ENCODE measurements at places on chromosomes 5 and 9.

DNA sequence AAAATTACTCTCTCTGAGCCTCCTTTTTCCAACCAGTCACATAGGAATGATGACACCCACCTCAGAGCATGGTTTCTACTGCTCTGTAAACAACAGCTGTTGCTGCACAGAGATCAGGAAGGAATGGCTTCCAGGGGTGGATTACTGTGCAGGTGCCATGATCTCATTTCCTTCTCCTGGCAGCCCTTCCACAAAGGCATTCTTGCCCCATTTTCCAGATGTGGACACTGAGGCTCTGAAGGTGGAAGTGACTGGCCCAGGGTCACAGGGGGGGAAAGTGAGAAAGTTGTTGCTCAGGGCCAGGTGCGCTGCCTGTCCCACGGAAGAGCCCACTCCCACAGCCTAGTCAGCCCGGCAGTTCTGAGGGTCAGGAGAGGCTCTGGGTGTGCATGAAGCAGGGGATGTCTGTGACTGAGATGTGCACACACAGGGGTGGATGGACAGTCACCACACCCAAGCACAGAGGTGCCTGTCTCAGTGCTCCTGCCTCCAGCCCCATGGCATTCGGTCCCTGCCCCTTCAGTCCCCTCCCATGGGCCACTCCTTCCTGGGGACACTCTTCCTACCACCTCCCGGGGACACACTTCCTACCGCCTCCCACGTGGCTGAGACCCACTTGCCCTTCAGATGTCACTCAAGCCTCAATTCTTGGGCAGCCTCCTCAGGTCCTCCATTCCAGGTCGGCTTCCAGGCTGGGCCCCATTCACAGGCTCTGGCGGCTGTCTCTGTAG lies 17.0 kb downstream of the FGFR4 start:
- DNase-seq: no peak

DNA sequence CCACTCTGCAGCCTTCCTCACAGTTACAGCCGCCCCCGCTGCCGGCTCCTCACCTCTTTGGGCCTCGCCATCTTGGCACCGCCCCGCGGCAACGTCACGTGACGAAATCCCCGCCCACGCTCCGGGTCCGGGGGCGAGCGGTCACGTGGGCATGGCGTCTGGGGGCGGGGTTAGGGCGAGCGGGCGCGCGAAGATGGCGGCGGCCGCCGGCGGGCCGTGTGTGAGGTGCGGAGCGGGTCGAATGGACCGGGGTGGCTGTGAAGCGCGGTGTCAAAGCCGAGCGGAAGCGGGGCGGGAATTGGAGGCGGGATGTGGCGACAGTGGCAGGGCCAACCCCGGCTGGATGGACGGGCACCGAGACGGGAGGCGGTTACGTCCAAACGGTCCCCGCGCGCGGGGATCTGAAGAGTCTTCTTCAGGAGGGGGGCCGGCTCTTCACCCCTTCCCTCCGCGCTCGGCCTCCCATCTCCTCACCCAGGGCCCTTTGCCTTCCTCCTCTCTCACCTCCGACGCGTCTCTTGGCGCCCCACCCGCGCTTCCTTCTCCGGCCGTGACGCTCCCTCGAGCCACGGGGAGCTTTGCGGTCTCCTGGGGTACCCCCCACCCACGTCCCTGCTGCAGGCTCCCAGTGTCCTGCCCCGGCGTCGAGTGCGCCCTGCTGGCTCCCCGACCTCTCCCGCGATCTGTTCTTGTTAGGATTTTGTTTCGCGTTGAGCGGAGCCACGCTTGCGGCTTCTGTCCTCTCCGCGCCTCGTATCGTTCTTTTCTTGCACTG lies at the start of the genes DOLK and NUP188:
TSS of gene DOLK (minus strand) at position 77 of the 775 bp plus-strand sequence. CDS start 300 bp downstream, outside the sequence.
TSS of gene NUP188 (plus strand) at position 173 of the 775 bp plus-strand sequence. CDS start at position 194, 21 bp downstream.
- DNase-seq: peak; percentile 100

DNA sequence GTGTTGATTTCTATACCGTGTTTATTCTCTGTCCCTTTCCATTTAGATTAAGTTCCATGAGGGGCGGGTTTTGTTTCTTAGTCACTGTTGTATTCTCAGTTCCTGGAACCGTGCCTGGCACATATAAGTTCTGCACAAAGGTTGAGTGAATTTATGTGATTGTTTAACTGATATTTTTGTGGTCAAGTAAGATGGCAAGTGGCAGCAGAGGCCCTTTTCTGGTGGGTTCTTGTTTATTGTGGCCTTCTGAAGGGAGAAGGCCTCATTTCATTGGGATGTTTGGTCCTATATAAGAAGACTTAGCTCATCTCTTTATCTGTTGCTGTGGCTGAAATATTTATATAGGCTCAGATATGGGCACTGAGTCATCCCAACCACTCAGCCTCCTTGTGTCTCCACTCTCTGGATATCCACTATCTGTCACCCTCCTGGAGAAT lies 262.5 kb downstream of the PSAT1 start:
- DNase-seq: no peak

DNA sequence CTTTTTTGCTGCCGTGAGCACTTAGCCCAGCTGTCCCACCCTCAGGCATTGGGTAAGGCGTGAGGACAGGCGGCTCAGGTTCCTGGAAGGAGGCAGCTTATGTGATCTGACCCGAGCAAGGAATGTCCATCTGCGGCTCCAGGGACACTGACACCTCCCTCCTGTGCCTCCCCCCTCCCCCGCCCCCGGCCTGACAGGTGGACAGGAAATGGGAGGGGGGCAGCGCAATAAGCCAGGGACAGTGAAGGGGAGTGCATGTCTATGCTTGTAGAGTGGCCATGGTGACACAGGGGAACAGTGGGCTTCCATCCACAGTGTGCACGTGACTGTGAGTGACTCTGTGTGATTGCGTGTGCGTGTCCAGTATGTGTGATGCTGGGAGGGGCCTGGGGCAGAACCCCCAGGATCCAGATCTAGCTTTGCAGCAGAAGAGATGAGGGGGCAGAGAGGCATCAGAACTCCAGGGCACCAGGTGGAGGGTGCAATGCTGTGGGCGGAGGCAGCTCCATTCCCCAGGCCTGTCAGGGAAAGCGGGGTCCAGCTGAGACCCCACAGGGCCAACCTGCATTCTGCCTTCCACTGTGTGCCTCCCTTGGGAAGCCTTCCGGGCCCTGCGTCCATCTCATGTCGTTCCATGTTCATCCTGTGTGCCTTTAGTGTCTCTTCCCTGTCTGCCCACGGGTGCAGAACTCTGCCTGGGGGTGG lies 30.5 kb downstream of the CNTFR start:
- DNase-seq: no peak

DNA sequence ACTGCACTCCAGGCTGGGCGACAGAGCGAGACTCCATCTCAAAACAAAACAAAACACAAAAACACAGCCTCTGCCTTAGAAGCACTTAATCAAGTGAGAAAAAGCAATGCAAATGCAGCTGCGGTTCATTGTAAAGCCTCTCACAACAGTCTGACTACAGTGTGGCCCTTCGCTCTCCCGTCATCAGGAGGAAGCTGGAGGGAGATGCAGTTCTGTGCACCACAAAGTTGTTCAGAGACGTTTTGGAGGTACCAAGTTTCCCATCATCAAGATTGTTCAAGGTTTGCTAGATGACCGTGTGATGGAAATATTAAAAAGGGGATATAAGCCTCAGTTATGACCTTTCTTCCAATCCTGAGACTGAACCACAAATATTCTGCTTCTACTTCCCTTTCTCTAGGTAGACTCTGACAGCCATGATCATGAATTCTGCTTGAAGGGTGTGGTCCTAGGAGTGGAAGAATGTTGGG lies 40.9 kb downstream of the SEC61B start:
- DNase-seq: no peak

GRCh38 chr5:175133185-175133584 lies 310.8 kb downstream of the DRD1 start:
- DNase-seq: no peak

- DNase-seq: no peak
Measured at GRCh38 chr9:27280860-27281259, 16.1 kb downstream of the EQTN start.

DNA sequence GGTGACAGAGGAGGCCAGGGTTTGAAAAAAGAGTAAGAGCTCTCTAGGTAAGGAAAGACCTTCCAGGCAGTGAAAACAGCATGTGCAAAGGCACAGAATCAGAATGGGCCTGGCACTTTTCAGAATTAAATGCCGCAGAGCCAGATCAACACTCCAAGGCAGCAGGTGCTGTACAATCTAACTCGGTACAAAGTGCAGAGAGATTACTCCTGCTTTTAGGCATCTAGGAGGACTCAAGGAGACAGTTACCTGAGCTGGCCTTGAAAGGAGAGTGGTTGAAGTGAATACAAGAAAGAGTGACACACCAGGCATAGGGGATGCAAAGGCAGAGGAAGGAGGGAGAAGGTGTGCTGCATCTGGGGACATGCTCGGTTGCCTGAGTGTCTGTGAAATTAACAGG lies 21.5 kb downstream of the HRH2 start:
- no peak for DNase-seq

DNA sequence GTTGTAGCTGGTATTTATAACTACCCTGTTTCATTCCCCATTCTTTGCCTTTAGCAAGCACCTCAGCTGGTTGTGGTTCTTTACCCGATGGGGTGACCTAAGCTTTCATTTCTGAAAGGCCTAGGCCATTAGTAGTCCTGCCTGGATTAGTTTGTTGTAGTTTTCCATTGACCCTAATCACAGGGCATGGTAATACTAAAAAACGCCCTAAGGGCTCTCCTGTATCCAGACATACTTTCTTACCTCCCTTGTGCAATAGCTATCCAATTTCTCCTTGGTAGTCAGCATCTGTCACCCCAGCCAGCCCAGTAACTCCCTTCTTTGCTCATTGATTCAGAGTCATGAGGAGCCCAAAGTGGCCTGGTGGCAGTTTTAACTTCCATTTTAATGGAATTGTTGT lies 24.0 kb downstream of the TMOD1 start:
- no peak for DNase-seq

DNA sequence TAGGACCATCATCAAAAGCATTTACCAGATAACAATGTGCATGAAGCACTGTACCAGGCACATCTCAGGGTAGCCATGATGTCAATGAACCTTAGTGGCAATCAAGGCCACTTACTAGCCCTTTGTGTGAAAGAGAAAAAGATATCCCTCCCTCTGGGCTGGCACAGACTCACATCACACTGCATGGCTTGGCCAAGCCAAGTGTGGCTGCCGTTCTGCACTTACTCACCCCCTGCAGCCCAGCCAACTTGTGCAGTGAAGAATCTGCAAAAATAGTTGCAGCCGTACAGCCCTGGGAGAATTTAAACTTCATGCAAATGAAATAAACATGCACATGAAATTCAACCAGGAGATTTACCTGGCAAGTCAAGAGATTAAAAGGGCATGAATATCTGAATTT lies 333.5 kb downstream of the DEPDC1B start:
- DNase-seq: no peak

DNA sequence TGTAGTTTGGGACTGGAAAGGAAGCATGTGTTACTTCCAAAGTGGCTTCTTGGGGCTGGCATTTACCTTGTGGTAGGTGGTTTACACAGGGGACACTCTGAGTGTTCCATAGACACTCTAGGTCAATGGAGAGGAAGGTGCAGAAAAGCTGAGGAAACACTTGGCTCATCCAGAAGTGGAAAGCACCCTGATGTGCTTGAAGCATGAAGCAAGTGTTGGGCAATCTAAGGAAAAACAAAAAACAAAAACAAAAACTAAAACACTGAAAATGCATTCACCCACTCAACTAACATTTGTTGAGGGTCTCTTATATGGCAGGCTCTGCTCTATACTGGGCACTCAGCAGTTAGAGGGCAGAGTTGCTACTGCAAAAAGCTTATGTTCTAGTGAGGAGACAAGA lies 2.9 kb upstream of the ERAP2 start:
- DNase-seq: no peak

GRCh38 chr9:98644011-98644410 lies 64.7 kb downstream of the GABBR2 start:
- DNase-seq: no peak

DNA sequence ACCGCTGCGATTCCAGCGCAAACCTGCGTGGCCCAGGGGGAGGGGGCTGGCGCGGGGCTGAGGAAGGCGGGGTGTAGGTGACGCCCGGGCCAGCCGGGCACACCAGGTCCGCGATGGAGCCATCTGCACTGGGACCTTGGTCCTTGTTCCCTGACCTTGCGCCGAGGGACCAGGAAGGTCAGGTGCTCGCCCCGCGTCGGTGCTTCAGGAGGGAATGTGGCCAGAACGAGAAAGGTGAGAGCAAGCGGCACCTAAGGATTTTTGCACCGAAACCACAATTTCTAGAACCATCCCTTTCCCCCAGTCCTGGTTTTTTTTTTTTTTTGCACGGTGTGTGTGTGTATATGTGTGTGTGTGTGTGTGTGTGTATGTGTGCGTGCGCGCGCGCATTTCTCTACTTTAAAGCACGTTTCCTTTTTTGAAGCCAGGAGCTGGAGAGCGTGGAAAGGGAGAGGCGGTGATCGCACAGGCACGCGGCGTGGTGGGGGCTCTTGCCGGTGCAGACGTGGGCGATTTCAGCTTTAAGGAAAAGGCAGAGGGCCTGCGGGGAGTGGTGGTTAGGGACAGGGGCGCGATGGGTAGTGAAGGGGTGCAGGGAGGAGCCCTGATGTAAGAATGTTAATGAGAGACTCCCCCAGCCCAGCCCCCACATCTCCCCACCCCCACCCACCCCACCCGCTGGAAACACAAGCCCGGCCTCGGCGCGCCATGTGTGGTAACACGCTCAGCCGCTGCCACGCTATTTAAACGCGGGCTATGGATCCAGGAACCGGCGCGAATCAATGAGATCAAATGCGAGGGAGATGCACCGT lies at the start of gene NPR3:
TSS of gene NPR3 (plus strand) at position 772 of the 812 bp plus-strand sequence. CDS start 456 bp downstream, outside the sequence.
- no peak for DNase-seq

DNA sequence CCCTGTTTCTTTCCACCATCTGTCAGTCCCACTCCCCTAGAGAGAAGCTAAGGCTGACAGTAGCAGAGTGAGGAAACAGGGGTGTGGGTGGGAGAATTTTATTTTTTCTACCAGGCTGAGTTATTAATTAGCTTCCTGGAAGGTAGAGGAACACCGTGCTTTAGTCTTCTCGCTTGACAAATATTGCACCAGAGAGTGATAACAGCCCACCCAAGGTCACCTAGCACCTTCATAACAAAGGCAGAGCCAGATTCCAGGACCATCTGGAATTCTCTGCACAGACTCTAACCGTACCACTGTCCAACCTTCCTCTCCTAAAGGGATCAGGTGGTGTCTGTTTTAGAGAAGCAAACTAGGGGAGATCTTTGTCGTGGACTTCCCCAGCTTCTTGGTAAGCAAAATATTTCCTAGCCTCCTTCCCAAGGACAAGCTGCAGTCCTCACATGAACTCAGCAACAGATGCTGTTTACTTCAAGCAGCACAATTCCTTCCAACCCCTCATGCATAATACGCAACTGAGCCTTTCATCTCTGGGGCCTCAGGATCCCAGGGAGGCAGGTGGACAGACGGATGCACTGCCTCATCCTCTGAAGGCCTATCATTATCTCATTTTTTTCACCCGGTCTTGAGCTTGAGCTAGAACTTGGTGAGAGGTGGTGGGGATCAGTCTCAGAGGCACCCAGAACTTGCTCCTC lies 308.7 kb upstream of the BRINP1 start:
- DNase-seq: no peak

DNA sequence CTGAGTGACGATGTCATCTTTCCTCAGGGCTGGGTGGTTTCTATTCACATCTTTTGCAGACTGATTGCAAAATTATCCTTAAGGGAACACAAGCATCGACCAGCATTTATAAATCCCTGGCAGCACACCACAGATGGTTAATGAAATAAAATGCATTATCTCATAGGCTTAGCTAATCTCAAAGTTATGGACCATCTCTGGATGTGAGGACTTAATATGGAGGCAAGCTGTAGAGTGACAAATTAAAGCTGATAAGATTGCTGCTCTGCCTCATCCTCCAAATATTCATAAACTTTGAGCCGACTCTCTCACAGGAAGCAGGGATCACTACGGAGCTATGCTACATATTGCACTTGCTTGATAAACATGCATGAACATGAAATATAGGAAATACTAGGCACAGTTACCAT lies 663.2 kb upstream of the RGMB start:
- DNase-seq: no peak
